ENCODE measurements at places on chromosomes 11 and 22.

DNA sequence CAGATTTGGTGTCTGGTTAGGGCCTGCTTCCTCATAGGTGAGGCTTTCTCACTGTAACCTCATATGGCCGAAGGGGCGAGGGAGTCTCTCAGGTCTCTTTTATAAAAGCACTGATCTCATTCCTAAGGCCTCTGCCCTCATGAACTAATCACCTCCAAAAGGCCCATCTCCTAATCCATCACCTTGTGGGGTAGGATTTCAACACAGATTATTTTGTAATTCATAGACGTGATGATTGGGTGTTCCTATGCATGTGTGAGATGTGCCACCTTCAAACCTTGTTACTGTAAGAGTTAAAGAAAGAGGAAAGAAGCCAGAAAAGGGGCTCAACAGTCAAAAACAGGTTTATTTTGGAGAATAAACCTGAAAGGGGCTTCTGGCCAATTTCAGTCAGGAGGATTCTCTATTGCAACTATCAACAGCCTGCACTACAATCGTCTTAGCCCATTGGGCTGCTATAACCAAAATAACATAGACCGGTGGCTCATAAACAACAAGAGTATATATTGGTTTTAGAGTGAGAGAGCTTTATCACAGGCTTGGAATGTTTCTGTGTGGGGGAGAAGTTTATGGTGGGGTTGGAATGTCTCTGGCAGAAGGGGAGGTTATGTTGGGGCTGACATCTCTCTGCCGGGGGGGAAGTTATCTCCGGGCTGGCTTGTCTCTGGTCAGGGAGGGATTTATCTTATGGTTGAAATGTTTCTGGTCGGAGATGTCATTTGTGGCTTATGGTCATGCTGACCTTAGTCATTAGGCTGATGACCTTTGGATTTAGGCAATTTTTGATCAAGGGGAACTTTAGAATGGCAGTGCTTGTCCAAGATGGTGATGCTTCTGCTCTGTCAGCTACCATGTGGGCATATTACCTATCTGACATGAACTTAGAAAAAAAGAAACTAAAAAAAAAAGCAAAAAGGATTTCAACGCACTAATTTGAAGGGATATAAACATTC lies 35.1 kb downstream of the CSF2RB start:
- no peak for DNase-seq

DNA sequence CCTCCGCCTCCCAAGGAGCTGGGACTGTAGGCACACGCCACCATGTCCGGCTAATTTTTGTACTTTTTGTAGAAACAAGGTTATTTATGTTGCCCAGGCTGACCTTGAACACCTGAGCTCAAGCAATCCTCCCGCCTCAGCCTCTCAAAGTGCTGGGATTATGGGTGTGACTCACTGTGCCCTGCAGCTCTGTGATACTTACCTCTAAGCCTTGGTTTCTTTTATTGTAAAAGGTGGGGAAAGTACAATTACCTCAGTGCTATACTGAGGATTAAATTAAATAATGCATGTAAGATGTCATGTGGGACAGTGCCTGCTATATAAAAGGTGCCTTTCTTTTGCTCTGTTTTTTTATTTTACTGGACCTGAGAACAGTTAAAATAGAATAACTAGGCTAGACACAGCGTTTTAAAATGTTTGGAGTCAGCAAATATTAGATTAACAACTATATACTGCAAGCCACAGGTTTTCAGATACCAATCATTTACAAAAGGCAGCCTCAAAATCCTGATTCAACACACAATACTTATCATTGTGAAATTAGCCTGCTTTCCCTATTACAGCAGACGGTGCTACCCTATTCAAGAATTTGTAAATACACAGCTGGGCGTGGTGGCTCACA lies 30.0 kb downstream of the PRR14L start:
- DNase-seq: no peak

DNA sequence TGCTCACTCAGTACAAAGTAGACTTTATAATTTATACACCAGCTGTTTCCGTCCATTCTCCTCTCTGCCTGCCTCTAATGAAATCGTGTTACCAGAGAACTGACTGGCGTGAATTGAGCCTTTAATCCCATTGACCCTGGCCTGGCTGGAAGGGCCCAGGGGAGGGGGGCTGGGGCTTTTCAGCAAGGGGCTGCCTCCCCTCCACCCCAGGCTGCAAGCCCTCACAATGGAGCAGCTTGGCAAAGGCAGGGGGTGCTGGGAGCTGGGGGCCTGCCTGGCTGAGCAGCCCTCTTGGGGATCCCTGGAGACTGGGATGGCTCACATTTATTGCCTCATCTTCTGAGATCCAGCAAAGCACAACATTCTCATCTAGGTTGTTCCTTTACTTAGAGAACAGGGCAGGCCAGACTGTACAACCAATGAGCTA lies 25.8 kb upstream of the LMO1 start:
- no peak for DNase-seq

DNA sequence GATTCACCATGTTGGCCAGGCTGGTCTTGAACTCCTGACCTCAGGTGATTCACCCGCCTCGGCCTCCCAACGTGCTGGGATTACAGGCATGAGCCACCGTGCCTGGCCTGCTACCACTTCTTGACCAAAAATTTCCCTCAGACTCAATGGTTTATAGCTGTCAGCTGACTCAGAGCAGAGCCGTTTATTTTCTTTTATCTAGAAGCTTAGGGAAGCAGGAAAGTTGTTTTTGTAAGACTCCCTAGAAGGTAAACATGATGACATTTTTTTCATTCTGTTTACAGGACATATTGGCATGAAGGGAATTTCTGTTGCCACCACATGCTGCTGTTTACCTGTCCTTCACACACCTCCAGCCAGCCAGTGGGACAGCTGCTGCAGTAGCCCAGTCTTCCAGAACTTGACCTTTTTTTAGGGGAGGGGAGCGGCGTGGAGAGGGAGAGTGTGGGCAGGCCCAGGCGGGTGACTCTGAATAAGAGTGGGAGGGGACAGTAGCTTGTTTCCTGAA lies 56.1 kb upstream of the PTPRJ start:
- no peak for DNase-seq
